ENCODE measurements at places on chromosomes 4 and X.

- DNase-seq, result no peak
Observed at GRCh38 chr4:108519911-108520601, 100.3 kb upstream of the RPL34 start.

- no peak for DNase-seq
Observed at GRCh38 chr4:105458001-105458400, 15.9 kb downstream of the PPA2 start.

DNA sequence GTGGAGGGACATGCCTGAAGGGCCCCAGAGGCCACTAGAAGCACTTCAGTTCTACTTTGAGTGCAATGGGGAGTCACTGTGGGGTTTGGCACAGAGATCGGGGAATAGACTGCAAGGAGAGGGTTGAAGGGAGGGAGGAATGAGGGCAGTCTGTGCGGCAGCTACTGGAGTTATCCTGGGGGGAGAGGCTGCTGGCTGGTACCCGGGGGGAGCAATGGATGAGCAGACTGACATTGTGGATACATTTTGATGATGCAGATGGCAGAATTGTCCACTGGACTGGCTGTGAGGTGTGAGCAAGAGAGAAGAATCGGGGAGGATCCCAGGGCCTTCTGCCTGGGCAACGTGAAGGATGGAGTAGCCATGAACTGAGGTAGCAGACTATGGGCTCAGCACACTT lies 2.8 kb upstream of the MAMLD1 start:
- no peak for DNase-seq

DNA sequence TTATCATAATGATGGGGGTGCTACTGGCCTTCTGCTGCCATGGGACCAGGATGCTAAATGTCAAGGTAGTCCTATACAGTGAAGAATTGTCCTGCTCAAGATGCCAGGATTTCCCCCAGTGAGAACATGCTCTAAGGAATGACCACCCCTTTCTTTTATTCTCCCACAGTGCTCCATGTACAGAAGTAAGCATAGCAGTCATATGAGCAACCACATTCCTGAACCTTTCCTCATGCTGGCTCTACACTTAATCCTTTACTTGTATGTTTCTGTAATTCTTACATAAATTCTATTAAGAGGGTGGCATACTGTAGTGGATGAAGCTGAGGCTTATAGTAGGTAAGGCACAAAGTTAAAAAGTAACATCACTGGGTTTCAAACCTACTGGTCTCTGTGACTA lies 20.2 kb downstream of the CYP2U1 start:
- DNase-seq, result no peak

GRCh38 chr4:141912831-141913230 lies 276.4 kb downstream of the IL15 start:
- no peak for DNase-seq

GRCh38 chrX:96568071-96568470 lies 116.6 kb upstream of the DIAPH2 start:
- no peak for DNase-seq

DNA sequence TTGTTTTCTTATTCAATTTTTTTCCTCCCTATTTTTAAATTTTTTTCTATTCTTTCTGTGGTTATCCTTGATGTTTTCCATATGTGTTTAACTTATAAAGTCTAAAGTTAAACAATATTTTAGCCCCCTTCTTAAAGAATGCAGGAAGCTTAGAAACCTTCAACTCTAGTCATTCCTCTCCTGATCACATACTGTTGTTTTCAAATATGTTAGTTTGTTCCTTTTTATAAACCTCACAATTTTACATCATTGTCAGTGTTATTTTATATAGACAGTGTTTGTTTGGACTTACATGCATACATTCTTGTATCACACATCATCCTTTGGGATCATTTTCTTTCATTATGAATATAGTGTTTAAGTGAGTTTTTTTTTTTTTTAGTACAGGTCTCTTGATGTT lies 31.6 kb downstream of the KANTR start:
- no peak for DNase-seq

DNA sequence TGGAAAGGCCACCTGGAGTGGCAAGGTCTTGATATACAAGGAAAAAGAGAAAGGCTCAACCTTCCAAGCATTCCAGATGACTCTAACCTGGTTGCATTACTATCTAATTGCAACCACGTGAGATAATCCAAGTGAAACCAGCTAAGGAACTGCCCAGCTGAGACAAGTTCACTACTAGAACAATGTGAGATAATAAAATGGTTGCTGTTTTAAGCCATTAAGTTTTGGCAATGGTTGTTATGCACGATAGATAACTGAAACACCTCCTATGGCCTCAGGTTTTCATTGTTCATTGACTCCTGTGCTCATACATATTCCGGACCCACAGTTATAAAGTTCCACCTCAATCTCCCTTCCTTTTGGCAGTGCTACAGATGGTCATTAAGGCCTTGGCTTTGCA lies 9.2 kb upstream of the CXorf66 start:
- no peak for DNase-seq

- DNase-seq, result no peak
Observed at GRCh38 chr4:6779667-6780565, 2.6 kb upstream of the KIAA0232 start.

- no peak for DNase-seq
Observed at GRCh38 chrX:31993637-31994036, 921.8 kb upstream of the FTHL17 start.

- DNase-seq, result no peak
Observed at GRCh38 chrX:118480172-118480571, 15.4 kb upstream of the DOCK11 start.

- DNase-seq, result no peak
Observed at GRCh38 chrX:47321823-47322371, 48.5 kb upstream of the ZNF157 start.

DNA sequence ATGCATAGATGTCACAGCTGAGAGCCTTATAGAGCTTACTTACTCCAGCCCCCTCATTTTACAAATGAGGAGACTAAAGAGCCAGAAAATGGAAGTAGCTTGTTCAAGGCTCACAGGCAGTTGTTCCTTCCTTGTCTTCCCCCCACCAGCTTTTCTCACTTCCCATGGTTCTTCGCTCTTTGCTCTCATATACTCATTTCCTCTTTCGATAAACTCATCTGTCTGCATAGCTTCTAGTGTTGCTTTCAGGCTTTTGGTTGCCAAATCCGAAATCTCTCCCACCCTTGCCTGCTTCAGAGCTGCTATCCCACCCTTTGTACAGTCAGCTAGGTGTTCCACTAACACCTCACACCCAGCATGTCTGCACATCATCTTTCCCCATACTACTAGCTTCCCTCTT lies 25.0 kb upstream of the GJB1 start:
- no peak for DNase-seq

GRCh38 chr4:53575552-53575951 lies 15.7 kb downstream of the LNX1 start:
- DNase-seq, result no peak

DNA sequence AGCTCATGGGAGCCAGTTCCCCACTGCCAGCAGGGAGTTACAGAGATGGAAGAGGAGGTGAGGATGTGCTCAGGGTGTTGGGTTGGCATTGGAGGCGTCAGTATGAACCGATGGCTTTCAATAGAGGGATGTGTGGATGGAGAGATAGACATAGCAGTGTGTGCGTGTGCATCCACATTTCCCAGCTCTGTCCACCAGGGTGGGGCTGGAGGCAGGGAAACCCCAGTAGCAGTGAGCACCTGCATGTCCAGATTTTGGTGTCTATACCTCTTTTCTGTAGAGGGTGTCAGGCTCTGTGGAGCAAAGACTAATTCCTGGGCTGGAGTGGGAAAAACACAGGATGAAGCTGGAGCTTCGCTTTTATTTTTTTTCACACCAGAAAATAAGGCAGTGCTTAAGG lies 37.2 kb upstream of the HGFAC start:
- DNase-seq, result no peak

DNA sequence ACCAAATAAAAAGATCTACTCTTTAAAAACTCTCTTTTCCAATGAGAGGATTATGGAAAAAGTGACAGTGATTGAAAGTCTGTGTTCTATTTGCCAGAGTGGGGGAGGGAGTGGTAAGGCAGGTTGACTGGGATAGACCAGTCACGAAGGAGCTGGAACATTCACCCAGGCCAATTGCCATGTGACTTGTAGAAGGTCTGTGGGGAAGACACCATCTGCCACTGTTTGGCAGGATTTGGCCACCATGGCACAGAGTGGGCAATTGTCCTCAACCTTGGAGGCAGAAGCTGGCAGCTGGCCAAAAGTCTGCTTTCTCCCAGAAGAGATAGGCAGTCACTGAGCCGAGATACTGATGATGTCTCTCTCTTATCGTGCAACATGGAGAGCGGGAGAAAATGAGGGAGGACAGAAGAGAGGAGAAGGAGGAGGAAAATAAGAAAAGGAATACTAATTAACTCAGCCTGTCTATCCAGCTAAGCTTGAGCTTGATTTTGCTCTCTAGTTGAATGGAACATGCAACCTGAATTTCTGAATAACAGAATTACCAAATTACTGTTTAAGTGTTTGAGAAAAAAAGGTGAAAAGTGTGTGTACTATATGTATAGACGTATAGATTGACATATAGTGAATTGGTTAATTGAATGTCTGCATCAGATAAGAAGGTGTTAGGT lies 267.1 kb downstream of the ARHGAP24 start:
- no peak for DNase-seq

DNA sequence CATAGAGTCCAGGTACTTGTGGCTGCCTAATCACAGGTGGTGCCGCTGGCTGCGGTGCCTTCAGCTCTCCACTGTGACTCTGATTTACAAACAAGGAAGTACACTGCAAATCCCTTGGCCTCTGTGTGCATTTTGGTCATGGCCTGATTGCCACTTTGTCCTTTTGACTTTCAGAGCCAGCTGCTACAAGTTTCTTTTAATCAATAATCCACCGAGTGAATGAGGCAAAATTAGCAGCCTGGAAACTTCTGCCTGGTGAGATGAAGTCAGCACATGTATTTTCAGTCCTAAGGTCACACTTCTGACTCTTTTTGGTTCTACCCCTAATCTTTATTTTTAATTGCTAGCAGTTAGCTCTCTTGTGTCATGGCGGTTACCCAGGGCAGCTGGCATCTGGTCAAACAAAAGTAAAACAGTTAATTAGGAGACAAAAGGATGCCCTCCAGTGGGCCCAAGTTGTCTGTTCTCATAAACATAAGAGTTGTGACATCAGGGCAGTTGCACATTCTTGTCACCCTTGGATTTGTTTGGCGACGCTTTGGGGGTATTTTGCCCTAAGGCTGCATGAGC lies 62.3 kb upstream of the LNX1 start:
- no peak for DNase-seq
